ENCODE measurements at places on chromosomes 6 and 20.
A peak's percentile ranks its signal among the peaks of the same experiment; 100 is the strongest.

GRCh38 chr6:116291701-116292396 is 12.1 kb upstream of the TSPYL1 start:
- no peak for DNase-seq

- DNase-seq: no peak
These were observed 11.0 kb upstream of the ARMH2 start for GRCh38 chr6:24809728-24810127.

DNA sequence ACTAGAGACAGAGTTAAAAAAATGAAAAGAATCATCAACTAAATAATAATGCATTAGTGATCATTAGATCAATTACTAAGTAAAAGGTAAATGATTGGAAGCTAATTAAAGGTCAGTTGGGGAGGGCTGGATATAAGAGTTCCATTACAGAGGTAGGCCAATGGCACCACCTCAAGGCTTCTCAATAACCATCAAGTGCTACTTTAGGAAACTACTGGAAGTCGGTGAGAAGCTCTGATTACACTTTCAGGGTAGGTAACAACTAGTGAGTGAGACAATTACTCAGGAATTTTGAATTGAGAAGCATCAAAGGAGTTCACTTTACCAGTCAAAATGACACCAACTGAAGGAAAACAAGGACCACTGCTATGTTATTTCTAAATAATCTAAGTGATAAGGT is 90.2 kb upstream of the HDAC2 start:
- no peak for DNase-seq

- DNase-seq: no peak
These were observed 15.0 kb downstream of the GRM4 start for GRCh38 chr6:34130862-34131261.

- DNase-seq: no peak
These were observed 70.8 kb upstream of the SLC35B3 start for GRCh38 chr6:8506126-8506525.

DNA sequence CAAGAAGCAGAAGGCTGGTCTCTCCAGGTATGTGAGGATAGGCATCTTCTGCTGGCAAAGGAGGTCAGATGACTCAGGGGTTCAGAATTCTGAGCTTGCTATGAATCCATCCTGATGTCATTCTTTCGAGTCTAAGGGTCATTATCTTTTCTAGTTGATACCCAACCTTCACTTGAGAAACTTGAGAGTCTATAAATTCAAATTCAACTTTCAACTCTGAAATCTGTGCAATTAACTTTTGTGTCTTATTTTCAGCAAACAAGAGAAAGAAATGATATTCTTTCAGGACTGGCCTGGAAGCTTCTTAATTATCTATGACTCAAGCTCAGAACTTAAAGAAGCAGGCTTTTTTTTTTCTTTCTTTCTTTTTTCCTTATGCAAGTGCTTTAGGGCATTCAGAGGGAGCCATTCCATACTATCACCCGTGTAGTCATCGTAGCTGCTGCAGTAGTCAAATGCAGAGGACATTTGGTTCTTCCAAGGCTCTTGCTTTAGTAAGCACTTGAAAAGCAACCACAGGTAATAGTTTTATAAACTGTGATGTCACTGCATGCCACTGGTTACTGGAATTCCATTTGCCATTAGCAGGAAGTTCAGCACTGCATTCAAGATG is 93.0 kb downstream of the ADTRP start:
- no peak for DNase-seq

DNA sequence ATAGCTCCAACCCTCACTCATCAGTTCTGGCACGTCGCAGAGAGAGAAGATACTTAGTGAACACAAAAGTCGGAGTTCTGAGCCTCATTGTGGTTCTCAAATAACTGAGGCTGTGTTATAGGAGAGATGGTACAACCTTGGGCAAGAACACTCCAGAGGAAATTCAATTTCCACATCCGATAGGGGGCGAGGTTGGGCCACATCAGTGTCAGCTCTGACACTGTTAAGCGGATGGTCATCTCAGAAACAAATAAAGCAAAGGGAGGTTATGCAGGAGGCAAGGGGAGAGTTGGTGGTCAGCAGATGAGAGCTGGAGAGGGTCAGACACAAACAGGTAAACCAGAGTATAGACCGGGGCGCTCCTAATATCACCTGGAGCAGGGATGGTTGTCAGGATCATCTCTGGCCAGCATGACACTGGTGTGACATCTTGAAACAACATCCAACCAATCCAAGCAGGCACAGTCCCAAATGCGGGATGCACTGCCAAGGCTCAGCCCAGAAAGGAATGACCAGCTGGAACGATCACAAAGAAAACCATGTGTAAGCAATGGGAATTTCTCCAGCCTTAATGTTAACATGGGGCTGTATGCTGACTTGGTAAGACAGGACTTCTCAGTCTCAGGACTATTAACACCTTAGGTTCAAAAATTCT is 331.8 kb downstream of the HACE1 start:
- DNase-seq: no peak

DNA sequence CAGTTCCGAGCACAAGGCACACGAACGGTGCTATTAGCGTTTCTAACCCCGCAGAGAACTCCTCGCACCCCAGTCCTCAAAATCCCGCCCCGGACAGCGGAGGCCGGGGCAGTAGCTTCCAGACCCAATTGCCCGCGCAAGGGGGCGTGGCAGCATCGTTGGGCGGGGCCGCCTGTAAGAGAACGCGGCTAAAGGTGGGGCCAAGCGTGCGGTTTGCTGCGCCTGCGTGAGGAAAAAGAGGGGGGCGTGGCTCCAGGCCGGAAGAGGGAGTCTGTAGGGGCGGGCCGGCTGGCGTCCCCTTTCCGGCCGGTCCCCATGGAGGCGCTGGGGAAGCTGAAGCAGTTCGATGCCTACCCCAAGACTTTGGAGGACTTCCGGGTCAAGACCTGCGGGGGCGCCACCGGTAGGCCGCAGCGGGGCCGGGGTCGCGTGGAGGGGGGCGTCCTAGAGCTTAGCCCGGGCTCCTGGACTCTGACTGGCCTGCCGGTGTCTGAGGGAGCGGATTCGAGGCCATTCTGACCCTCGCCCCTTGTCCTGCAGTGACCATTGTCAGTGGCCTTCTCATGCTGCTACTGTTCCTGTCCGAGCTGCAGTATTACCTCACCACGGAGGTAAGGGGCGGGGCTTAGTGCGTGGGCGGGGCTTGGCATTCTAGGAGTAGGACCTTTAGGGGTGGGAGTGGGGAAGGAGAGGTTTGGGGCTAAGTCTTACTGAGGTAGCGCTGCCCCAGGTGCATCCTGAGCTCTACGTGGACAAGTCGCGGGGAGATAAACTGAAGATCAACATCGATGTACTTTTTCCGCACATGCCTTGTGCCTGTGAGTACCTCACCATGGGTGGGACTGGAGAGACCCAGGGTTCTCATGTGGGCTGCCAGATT is at the start of gene ERGIC3:
ERGIC3 (plus strand) TSS at position 296 of the 880 bp plus-strand sequence; CDS start at position 316, 20 bp downstream.
- peak; percentile 94 for DNase-seq

GRCh38 chr6:134093007-134093573 is 40.7 kb upstream of the SLC2A12 start:
- DNase-seq: no peak

- no peak for DNase-seq
These were observed 147.6 kb downstream of the SYNDIG1 start for GRCh38 chr20:24617080-24617432.

DNA sequence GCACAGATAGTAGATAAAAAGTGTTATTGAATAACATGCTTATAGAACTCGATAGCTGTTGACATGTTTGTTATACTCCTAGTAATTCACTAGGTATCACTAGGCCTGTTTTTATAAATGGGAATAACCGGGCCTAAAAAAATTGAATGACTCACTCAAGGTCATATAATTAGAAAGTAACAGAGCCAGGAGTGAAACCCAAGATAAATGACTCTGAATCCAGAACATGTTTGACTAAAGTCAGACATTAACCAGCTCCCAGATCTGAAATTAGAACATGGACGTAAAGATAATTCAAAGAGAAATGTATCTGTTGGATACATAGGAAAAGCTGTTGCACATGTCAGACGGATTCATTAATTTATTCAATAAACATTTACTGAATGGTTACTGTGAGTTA is 26.9 kb downstream of the RGS17 start:
- no peak for DNase-seq

GRCh38 chr20:50527068-50527605 is 17.0 kb downstream of the PTPN1 start:
- no peak for DNase-seq

GRCh38 chr6:129673748-129674147 is 36.2 kb downstream of the ARHGAP18 start:
- DNase-seq: no peak

- no peak for DNase-seq
These were observed 119.0 kb upstream of the LRFN2 start for GRCh38 chr6:40706178-40706577.

- DNase-seq: no peak
These were observed 14.1 kb upstream of the FRMD1 start for GRCh38 chr6:168093071-168093505.

DNA sequence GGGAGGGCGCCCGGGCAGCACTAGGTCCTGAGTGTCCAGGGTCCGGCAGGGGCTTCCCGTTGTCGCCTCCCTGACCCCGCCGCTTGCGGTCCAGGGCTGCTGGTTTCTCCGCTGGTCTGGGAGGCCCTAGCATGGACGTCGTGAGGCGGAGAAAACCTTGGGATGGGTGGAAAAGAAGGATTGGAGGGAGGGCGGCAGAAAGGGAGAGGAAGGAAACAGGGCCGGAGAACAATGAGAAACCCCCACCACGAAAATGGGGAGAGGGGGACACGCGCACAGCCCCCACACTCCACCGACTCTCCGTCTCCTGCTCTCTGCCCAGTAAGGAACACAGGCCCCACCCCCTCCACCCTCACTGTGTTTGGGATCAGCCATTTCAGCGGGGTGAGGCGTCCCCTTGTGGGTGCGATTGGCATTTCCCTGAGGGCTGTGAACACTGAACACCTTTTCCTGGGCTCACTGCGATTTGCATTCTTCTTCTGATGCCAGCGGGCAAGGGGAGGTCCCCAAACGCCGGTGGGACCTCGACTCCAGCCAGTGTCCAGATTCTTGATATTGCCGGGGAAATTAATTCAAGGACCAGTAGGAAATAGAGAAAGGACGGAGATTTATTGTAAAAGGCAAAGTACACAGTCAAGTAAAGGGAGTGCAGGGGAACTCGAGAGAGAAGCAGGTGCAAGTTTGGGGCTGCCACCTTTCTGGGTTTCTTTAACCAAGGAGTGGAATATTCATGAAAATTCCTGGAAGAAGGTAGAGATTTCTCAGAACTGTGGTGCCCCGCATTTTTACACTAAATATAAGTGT is 3.3 kb upstream of the RAET1G start:
- DNase-seq: peak; percentile 51

DNA sequence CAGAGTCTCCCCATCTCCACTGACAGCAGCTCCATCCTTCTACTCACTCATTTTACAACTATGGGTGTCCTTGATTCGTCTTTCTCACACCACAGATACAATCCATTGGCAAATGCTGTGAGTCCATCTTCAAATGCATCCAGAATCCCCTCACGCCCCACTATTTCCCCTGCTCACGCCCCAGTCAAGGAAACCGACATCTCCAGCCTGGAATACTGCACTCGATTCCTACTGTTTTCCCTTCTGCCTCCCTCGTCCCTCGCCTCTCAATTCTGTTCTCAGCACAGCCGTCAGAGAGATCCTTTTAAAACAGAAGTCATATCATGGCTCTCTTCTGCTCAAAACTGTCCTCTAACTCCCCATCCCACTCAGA is 4.7 kb downstream of the HLA-B start:
- DNase-seq: peak; percentile 17

DNA sequence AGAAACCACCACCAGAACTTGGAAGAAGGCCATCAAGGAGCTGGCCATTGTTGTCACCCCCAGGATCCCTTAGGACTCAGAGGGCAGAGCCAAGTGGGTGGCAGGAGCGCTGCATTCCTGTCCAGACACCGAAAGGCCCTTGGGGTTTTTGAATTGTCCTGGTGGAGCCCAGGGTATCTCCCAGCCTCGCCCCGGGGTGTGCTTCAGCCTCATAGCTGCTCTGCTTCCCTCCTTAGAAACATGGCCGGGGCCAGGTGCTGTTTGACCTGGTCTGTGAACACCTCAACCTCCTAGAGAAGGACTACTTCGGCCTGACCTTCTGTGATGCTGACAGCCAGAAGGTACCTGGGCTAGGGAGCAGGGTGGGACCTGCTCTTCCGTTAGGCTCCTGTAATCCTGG is 23.2 kb downstream of the EPB41L1 start:
- no peak for DNase-seq

- no peak for DNase-seq
These were observed 46.9 kb downstream of the OSTM1 start for GRCh38 chr6:108027594-108027993.

- DNase-seq: no peak
These were observed 270.4 kb downstream of the KIF16B start for GRCh38 chr20:16302818-16303217.

DNA sequence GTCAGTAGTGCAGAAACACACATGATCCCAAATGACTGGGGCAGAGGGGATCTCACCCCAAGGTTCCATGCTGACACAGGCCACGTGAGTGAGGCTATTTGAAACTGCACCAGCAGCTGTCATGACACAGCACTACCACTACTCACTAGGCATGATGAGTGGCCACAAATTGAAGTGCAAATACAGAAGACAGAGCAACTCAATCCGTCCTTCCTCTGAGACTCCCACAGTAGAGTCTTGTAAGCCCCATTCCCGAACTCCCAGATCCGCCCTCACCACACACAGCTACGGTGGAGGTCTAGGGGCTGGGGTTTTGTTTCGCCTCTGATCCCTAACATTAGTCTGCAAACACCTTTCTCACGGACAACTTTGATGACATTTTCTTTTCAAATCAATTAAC is 113.3 kb upstream of the NUP153 start:
- no peak for DNase-seq

GRCh38 chr20:4811661-4812181 is 90.0 kb downstream of the PRND start:
- DNase-seq: peak; percentile 84

GRCh38 chr6:162898011-162898410 is 170.2 kb downstream of the PACRG start:
- DNase-seq: no peak
